NCI-H1092 (cell line): ENCODE measurements at places on chromosomes 12 and 14.

- no peak for DNase-seq
Observed at GRCh38 chr12:95212586-95212985, 4.7 kb downstream of the FGD6 start.

- DNase-seq, result no peak
Observed at GRCh38 chr14:69346710-69347109, 51.4 kb downstream of the ERH start.

DNA sequence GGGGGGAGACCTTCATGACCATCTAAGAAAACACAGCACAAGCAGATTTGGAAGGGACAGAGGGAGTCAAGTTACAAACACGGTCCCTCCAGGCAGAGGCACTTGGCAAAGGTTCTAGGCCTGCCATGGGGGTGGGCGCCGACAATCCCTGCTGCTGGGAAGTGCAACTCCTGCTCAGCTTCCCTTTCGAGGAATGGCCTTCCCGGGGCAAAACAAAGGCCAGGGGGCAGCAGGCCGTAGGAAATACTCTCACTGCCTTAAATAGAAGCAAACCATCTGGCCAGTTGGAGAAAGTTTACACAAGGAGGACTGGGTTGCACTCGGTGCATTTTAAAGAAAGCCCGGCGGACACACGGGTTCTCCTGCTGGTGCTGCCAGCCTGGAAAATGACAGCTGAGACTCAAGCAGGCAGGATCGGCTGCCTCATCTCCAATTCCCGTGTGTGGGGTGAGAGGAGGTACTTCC is 65.8 kb downstream of the ITPK1 start:
- DNase-seq, result peak; percentile 18

DNA sequence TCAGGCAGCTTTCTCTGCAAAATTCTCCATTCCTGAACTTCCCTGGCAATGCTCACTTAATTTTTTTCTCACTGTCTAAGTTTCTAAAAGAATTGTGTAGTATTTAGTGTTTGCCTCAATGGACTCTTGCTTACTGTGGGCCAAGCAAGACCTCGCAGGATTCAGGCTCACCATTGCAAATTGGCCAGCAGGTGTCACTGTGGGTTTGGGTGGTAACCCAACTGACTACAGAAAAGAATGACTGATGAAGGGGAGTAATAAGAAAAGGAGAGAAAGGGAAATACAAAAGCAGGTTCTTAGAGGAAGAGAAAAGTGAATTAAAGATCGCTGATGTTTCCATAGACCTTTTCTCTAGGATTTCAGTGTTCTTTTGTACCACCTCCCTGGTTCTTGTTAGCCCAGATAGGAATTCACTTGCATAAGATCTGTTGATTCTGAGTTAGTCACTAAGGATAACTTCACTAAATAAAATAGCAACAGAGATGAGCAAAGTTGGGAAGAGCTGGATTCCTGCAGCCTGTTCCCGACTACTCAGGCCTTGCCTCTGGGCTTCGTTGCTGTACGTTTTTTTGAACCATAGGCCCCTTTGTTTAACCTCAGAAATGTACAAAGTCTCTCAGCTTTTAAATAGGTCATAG is 386.5 kb upstream of the DDHD1 start:
- DNase-seq, result peak; percentile 81

DNA sequence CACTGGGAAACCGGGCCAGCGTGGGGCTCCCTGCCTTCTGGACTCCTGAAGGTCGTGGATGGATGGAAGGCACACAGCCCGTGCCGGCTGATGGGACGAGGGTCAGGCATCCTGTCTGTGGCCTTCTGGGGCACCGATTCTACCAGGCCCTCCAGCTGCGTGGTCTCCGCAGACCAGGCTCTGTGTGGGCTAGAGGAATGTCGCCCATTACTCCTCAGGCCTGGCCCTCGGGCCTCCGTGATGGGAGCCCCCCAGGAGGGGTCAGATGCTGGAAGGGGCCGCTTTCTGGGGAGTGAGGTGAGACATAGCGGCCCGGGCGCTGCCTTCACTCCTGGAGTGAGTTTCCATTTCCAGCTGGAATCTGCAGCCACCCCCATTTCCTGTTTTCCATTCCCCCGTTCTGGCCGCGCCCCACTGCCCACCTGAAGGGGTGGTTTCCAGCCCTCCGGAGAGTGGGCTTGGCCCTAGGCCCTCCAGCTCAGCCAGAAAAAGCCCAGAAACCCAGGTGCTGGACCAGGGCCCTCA is 26.9 kb downstream of the HIP1R start:
- no peak for DNase-seq

GRCh38 chr12:43696154-43696553 is 62.4 kb downstream of the PUS7L start:
- no peak for DNase-seq

GRCh38 chr12:27627123-27627852 is 69.0 kb upstream of the REP15 start:
- DNase-seq, result no peak

GRCh38 chr12:56928262-56928661 is 5.9 kb downstream of the SDR9C7 start:
- no peak for DNase-seq

DNA sequence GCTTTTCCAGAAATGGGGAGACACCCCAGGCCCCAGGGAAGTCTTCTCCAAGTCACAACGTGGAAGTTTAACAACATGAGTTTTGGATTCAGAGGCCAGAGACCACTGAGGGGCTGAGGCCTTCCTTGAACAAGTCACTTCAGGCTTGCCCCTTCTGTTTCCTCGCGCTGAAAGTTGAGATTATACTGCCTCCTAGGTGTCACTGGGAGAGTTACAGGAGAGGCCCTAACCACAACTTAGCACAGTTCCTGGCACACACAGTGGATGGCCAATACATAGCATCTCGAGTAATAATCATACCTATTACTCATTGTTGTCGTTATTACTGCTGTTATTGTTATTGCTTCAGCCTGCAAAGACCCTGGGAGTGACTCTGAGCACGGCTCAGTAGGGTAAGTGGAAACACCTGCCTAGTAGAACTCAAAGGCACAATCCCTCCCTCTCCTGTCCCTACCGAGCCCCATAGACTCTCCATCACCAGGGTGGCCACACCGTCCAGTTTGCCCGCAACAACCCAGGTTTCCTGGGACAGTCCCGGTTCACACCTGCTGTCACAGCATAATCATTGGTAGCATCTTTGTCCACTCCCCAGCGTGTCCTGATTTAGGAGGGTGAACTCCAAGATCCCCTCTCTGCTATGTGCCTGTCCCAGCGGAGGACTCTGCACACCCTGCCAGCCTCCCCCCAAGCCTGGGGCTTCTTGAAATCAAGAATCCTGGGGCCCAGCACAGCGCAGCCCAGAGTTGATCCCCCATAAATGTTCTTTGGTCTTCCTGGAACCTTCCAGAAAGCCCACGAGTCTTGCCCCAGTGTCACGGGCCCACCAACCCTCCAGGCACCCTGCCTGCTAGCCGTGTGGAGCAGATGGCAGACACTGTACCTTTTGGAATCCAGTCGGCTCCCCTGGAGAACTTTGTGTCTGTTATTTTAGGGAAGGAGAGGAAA is 85.0 kb downstream of the SYNE3 start:
- DNase-seq, result no peak

DNA sequence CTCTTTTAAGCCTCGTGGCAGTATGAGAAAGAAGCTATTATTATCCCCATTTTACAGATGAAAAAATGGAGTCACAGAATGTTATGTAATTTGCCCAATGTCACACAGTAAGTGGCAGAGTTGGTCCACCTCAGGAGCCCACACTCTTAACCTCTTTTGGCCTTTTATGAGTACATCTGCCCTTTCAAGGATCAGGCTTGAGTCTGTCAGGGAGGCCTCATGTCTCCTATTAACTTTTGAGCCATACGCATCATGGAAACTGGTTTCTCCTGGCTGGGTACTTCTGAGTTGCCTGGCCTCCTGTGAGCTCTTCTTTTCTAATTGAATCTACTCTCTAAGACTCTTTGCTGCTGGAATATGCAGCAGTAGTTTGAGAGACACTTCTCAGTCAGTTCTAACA is 101.7 kb downstream of the BICD1 start:
- no peak for DNase-seq

- DNase-seq, result no peak
Observed at GRCh38 chr14:23800811-23801210, 152.8 kb upstream of the DHRS4 start.

- DNase-seq, result no peak
Observed at GRCh38 chr12:84825149-84825548, 87.5 kb downstream of the SLC6A15 start.

DNA sequence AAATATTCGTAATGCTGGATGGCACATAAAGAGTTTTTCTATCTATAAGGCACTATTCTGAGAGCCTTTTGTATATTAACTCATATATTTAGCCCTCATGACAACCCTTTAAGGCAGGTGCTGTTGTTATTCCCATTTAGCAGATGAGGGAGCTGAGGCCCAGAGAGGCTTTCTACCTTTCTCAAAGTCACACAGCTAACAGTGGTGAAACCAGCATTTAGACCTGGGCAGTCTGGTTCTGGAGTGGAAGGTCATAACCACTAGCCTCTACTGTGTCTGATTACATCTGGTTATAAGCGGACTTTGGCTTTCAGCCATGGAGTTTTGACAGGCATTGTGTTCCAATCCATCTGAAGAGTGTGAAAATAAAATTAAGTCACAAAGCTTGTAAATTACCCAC is 41.2 kb upstream of the HDAC7 start:
- no peak for DNase-seq

DNA sequence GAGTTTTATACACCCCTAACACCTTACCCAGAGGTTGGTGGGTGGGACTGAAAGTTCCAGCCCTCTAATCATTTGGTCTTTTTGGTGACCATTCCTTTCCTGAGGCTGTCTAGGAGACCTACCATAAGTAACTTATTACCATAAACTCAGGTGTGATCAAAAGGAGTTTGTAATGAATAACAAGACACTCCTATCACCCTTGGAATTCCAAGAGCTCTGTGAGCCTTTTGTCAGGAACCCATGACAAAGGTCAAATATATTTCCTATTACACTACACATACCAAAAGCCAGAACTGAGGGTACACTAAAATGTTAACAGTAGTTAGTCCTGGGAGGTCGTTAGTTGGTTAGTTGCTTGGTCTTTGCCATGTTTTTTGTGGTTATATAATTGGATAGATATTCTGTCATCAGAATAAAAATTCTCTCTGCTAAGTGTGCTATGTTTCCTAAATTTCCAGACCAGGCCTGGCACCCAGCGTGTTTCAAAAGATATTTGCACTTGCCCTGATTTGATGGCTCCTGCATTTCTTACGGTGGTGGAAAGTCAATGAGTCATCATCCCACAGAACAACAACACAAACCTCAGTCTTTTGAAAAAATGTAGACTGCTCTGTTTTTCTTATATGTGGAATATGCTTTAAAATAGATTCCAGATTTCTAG is 27.0 kb upstream of the AKAP5 start:
- no peak for DNase-seq

- DNase-seq, result no peak
Observed at GRCh38 chr12:122449317-122449716, 26.8 kb upstream of the CLIP1 start.

- DNase-seq, result no peak
Observed at GRCh38 chr12:124293286-124294003, 1.4 kb upstream of the RFLNA start.

DNA sequence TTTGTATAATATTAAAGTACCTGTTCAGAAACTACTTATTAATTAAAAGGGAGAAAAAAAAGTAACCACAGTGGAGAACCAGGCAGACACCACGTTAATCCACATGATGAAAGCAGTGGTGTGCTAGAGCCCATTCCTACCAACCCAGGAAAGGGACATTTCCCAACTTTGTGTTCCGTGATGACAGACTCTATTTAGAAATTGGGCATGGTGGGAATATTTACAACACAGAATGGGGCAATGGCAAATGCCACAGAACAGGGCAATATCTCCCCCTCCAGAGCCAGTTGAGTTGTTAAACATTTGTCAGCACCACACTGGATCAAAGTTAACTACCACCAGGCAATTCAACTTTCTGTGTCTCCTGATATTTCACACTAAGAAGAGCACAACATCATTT is 1.2 kb upstream of the HIGD1C start:
- no peak for DNase-seq

DNA sequence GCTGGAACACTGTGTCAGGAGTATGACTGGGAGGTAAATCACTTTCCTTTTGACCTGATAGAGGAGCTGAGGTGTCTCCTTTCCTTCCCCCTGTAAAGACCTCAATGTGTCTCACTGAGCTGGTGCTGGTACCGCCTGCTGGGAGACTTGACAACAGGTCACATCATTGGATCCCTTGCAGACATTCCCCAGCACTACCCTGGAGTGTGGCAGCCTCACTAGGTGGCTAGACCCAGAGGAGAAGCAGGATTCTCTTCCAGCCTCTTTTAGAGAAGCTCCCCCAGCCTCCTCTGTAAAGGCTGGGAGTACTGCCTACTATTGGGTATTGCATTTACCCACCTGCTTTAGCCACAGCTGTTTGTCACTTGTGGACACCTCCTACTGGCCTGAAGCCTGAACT is 223.9 kb downstream of the ADGRD1 start:
- no peak for DNase-seq

- no peak for DNase-seq
Observed at GRCh38 chr14:97385727-97386126, 588.5 kb downstream of the VRK1 start.

DNA sequence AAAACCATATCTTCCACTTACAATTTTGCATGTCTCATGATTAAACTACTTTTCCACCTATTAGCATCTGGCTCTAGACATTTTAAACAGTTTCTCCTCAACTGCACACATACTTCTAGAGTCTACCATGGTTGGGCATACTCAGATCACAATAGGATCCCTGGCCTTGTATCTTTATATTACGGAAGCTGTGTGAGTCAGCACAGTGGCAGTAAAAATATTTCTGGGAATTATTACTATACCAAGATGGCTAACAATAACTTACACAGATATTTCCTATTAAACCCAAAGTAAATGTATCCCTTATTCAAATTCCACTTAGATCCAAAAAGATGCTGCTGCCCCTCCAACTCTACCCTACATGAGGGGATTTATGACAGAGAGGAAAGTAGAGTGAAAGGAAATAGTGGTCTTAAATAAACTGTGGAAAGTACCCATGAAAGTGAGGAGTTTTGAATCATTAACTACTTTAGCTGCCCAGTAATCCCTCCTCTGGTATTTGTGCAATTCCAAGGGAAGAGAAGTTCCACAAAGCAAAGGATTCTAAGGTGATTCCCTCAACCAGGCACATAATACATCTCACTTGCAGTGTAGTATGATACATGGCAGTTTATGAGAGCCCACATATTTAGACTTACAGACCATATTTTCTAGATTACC is 14.0 kb upstream of the CPSF6 start:
- DNase-seq, result no peak
